CD8-positive, alpha-beta T cell (primary cell): ENCODE measurements at places on chromosomes 13 and 19.

GRCh38 chr13:30196025-30196424, 111.3 kb downstream of the KATNAL1 start:
- no peak for DNase-seq

DNA sequence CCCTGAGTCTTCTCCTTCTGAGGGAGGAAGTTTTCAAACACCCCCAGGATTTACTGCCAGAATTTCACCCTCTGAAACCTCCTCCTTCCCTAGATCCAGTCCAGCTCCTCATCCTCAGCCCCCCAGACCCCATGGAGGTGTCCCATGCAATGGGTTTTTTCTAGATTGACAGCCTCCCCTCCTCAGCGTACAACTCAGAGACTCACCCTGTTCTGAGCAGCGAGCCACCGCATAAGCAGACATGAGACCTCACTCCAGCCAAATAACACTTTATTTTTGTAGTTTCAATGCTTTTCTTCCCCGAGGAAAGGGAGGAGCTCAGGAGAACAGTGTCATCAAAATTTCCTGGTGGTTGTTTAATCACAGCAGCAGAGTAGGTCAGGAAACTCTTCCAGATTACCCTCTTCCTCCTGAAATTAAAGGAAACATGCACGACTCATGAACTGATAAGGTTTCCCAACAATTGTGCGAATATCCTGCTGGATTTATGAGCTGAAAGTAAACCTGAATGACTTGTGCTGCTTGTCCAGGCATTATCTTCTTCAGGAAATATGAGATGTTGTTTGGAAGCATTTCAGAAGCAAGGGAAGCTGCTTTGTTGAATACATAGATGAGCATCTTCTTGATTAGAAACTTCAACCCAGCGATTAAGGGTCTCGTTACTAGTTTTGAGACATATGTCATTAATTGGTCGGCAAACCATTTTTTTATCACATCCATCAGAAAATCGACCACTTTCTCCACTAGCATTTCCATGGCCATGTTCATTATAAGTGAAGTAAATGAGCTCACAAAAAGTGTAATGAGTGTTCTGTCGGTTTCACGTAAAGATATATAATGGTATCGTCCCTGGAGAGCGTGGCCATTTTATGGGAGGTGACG, 36.2 kb downstream of the ERICH4 start:
- no peak for DNase-seq

- no peak for DNase-seq
Measured at GRCh38 chr19:40246292-40247073, 20.0 kb upstream of the CCNP start.

- DNase-seq = no peak
Measured at GRCh38 chr19:29478578-29479565, 46.9 kb upstream of the VSTM2B start.

DNA sequence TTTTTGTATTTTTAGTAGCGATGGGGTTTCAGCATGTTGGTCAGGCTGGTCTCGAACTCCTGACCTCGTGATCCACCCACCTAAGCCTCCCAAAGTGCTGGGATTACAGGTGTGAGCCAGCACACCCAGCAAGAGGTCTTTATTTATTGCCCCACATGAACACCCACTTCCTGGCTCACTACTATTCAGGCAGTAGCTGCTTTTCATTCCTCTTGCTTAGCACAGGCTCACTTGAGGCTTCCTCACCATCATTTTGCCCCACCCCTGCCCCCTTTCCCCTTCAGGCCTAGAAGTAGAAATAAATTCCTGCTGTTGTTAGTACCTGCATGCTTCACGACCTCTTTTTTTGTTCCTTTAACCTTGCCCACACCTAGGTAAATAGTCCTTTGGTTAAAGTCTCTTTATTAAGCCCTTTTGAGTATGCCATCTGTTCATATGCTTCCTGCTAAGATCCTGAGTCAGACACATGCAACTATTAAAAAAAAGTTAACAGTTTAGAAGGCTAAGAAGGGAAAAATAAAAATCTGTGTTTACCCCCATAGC, 33.5 kb upstream of the ITM2B start:
- no peak for DNase-seq

GRCh38 chr13:30830638-30830965, 75.5 kb upstream of the MEDAG start:
- DNase-seq = no peak

- DNase-seq = no peak
Measured at GRCh38 chr13:107884564-107884963, 330.8 kb downstream of the LIG4 start.

GRCh38 chr13:112171570-112171965, 104.6 kb downstream of the SOX1 start:
- no peak for DNase-seq

DNA sequence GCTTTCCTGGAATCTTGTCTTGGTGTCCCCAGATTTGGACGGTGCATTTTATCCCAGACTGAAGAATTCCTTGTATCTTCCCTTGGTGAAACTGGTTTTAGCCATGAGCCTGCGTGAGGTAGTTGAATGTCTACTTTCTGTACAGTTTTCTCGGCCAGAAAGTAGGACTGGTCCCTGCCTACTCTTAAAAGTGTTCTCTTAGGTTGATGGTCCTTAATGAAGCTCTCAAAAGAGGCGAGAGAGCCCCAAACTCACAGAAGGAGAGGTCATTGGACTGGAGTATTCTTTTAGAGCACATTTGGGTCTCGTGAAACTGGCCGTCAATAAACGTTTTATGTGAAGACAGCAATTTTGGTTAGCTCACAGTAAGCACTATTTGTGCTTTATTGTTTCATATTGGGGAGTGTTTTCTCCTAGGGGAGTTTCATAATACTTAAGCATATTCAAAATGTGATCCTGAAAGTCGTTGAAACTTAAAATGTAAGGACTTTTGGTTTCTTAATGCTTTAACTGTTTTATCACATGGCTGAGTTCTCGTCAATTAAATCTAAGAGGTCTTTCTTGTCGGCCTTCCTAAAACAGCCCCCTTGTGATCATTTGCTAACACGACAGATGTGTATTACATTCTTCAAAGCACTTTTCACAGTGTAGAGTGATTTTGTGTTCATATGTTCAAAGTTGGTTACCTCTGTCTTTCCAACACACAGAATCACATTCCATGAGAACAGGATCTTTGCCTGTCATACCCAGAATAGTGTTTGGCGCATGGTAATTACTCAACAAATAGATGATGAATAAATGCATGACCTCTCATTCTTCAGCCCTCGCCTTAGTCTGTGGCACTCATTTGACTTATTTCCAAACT, 889 bp downstream of the GTF2F2 start:
- no peak for DNase-seq

- DNase-seq = no peak
Measured at GRCh38 chr13:57264965-57265364, 98.0 kb downstream of the PRR20E start.

DNA sequence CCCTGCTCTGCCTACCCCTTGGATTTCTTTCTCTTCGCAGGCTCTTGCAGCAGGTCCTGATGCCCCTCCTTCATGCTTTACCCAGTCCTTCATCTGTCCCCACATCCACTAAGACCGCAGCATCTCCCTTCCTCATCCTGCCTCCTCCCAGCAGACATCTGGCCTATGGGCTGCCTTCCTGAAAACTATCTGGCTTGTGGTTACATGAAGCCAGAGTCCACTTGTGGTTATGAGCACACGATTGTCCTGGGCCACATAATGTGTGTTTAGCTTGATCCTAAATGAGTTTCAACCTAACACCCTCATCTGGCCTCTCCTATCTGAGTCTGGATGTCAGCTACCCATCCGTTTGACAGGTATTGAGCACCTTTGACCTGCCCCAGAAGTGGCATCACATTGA, 5.5 kb upstream of the ZNF175 start:
- no peak for DNase-seq

GRCh38 chr19:53866865-53867224, 838 bp upstream of the MYADM start:
- DNase-seq = no peak

DNA sequence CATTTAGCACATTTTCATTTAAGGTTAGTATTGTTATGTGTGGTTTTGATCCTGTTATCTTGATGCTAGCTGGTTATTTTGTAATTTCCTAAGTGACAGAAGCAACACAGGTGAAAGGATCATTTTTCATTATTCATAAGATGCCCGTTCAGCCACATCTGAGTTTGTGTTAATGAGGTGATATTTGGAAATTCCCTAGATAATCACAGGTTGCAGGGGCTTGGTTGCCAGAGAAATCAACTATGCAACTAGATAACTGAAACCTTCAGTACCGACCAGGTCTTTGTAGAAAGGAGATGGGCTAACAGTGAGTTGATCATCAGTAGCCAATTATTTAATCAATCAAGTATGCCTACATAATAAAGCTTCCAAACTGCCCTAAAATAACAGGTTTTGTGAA, 121.3 kb upstream of the UFM1 start:
- DNase-seq = no peak

DNA sequence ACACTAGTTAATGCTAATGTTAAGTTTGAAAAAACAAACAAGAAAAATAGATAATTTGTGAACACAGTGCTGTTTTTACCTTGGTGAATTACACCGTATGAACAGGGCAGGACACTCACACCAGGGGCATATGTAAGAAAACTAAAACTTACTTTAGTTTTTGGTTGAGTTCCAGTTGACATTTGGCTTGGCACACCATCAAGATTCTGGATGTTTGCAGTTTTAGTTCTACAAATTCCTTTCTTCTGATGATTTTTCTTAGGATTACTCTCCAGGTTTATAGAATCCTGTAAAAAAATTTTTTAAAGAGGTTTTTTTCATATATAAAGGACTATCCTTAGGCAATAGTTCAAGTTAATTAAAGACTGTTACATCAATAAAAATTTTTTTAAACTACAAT, 238.5 kb upstream of the STARD13 start:
- no peak for DNase-seq

DNA sequence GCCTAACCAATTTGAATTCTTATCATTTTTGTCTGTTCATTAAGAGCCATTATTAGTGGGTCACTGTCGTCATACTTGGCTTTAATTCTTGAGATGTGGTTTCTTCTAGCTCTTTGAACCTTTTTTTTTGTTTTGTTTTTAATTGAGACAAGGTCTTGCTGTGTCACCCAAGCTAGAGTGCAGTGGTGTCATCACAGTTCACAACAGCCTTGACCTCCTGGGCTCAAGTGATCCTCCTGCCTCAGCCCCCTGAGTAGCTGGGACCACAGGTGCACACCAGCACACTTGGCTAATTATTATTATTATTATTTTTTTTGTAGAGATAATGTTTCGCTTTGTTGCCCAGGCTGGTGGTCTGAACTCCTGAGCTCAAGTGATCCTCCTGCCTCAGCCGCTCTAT, 25.8 kb upstream of the LDLR start:
- DNase-seq = no peak

DNA sequence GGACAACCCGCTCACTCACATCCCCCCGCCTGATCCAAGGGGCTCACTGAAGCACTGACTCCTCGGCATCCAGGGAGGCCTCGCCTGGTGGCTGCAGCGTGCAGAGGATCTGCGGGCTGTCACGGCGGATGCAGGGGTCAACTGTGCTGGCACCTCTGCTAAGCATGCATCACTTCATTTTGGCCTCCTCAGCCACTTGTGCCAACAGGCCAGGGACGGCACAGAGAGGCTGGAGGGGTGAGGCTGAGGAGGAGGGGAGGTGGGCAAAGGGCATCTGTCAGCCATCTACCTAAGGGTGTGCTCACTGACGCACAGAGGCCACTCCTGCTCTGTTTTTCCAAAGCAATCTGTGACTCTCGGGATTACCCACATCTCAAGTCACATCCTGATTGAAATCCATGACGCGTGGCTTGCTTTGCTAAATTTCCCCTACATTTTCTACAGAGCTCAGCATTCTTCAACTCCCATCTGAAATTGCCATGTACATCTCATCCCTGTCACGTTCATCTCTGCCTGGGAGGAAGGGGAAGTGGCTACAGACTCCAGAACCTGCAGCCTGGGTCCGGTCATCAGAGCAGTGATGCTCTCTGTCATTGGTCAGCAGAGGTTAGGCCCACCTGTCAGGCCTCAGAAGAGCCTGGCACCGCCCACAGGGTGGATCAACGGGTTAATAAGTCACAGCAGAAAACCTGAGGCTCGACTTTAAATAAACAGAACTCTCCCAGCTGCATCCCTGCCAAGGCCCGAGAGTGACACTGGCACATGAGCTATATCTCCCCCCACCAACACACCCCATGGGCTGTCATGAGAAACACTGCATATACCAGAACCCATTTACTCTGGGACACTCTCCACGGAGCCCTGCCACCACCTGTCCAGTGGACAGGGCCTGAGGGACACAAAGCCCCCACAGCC, 17.6 kb downstream of the ELL start:
- DNase-seq = no peak

- DNase-seq = no peak
Measured at GRCh38 chr13:27309401-27309958, 38.9 kb downstream of the RASL11A start.
